ENCODE measurements at places on chromosomes 5 and 9.

GRCh38 chr9:110148384-110148783 lies 59.6 kb downstream of the C9orf152 start:
- DNase-seq, result no peak

GRCh38 chr9:93683331-93684134 lies 107.1 kb downstream of the PHF2 start:
- no peak for DNase-seq

- DNase-seq, result no peak
Observed at GRCh38 chr5:67028371-67028770, 168.2 kb downstream of the CD180 start.

GRCh38 chr5:179912951-179913350 lies 5.3 kb upstream of the TBC1D9B start:
- no peak for DNase-seq

DNA sequence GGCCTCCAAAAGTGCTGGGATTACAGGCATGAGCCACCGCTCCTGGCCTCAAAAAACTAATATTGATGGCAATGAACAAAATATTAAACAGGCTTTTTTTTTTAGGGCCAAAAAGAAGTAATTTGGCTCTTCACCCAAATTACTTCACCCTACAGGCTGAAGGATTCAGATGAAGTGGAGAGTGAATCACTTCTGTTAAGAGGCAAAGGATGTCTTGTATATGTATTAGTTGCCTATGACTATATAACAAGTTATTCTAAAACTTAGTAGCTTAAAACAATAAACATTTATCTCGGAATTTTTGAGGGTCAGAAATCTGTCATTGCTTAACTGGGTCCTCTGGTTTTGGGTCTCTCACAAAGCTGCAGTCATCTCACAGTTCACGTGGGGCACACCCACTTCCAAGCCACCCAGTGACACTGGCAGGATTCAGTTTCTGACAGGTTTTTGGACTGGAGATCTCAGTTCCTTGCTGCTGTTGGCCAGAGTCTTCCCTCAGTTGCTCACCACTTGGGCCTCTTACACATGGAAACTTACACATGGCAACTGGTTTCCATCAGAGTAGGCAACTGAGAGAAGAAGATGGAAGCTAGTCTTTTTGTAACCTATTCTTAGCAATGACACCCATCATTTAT lies 66.7 kb downstream of the IQGAP2 start:
- no peak for DNase-seq

DNA sequence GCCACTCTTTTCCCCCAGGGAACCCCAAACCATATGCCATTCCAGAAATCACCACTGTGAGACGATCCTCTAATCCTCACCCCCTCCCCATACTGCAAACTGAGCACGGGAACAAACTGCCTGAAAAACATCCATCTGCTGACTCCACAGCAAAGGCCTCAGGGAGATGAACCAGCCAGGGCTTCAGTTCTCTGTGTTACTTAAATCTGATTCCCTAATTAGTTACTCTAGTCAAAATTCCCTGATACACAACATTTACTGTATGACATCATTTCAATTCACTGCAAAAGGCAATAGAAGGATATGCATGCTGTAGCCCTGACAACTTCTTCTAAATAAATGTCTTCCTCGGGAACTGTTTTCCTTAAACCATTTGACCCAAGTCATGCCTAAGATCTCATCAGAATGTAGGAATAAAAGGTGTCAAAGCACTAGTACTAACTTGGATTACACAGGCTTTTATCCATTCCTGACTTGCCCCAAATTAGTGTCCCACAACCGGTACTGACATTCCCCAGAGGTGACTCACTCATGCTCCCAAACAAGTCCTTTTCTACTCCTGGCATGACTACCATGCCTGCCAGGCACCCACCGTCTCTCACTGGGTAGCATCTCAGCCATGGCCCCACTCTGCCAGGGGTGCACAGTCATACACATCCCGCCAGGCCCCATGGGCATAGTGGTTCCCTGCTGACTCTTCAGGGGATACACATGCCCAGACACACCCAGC lies 35.0 kb downstream of the MTX3 start:
- DNase-seq, result no peak

DNA sequence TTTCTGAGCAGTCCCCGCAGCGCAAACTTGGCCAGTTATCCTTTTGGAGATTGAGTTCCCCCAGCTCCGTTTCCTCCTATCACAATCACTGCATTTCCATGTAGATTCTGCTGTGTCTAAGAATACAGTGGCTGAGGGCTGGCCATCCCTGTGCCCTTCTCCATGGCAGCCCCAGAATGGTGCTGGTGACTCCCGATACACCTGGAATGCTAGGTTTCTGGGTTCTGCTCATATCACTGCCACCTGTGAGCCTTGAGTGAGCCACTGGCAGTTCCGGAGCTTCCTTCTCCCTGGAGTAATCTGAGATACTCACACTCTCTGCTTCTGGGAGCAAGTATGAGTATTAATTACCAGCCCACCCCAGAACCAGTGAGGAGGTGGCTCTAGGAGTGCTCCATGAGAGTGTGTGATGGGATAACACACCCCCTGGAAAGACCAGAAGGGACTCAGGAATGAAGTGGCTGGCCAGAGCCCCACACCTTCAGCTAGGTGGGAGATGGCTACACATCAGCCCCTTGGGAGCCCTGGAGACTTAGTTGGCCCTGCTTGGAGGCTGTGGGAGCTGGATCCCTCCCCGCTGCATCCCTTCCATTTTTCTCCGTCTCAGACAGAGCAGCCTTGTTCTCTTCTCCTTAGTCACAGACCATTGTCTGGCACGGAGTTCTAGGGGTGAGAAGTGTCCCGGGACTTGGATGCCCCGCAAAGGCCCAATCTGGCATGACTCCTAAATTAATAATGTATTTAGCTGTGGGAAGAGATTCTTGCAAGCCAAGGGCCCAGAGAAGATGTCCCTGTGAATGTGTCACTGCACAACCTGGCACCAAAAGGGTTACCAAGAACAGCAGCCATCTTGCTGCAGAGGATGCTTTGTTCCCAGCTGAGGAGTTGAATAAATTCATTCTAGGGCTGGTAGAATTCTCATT lies 4.9 kb downstream of the PCDHGC5 start:
- DNase-seq, result no peak

GRCh38 chr9:121220996-121221663 lies 19.5 kb upstream of the RAB14 start:
- no peak for DNase-seq

Data from right lobe of liver (tissue), 6 donors.